Foreskin keratinocyte (primary cell): ENCODE measurements at places on chromosomes 13 and 19. TPM values are rescaled to one million over a fixed set of nuclear protein-coding genes. Genes with fewer than 3 reads are reported as not detected.

Gene METTL21C
- not detected in 2 replicates for total RNA-seq

Gene ARHGAP45
- 4.5 and 5.5 TPM in 2 replicates for total RNA-seq

Gene TBXA2R
- total RNA-seq, result 0.46 and 0.82 TPM in 2 replicates

Gene ZNF729
- not detected in 2 replicates for total RNA-seq

Gene PSG6
- not detected in 2 replicates for total RNA-seq

Gene NAA16
- total RNA-seq, result 10.6 and 11.3 TPM in 2 replicates

Gene ATP11A
- total RNA-seq, result 11.7 and 13.4 TPM in 2 replicates

Gene ZSCAN5A
- total RNA-seq, result 5.7 and 6.7 TPM in 2 replicates

Gene TMEM91
- total RNA-seq, result 3.2 and 4.0 TPM in 2 replicates

Gene TNFSF13B
- 0.07 and 0.17 TPM in 2 replicates for total RNA-seq

Gene PAK4
- 28.6 TPM in 2 replicates for total RNA-seq

Gene CYP2F1
- total RNA-seq, result not detected in 2 replicates

Gene OR7C1
- not detected in 2 replicates for total RNA-seq

Gene CLEC17A
- total RNA-seq, result not detected in 2 replicates

Gene CYP4F8
- total RNA-seq, result not detected in 2 replicates

Gene TRAPPC6A
- total RNA-seq, result 3.8 and 4.6 TPM in 2 replicates

Gene NXNL1
- total RNA-seq, result not detected in 2 replicates

Gene TMEM238
- total RNA-seq, result 1.4 and 1.5 TPM in 2 replicates

Gene ITGBL1
- 0.20 and 0.60 TPM in 2 replicates for total RNA-seq

Gene ZNF667
- 2.9 and 3.4 TPM in 2 replicates for total RNA-seq

Gene DCT
- 0.03 TPM in 1 of 2 replicates, not detected in the other for total RNA-seq

Gene ZNF227
- total RNA-seq, result 9.6 and 9.9 TPM in 2 replicates

Gene CAPS
- total RNA-seq, result 1.4 and 2.6 TPM in 2 replicates

Gene SIGLEC5
- not detected in 2 replicates for total RNA-seq
